ENCODE measurements at places on chromosomes 5 and 9.

DNA sequence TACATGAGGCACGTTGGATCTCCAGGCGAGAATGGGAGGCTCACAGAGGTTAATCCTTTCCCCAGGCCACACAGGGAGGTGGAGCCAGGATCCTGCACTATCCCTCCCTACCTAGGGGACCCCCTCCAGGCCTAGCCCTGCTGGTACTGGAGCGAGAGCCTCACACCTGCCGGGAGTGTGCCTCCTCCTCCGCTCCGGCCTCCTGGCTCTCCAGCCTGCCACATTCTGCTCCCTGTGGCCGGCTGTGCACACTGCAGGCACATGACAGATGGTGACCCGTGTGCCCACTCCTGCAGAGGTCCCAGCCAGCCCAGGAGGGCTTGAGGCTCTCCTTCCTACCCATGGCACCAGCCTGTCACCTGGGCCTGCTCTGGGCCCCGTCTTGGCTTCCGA lies 93.4 kb downstream of the RXRA start:
- no peak for DNase-seq

DNA sequence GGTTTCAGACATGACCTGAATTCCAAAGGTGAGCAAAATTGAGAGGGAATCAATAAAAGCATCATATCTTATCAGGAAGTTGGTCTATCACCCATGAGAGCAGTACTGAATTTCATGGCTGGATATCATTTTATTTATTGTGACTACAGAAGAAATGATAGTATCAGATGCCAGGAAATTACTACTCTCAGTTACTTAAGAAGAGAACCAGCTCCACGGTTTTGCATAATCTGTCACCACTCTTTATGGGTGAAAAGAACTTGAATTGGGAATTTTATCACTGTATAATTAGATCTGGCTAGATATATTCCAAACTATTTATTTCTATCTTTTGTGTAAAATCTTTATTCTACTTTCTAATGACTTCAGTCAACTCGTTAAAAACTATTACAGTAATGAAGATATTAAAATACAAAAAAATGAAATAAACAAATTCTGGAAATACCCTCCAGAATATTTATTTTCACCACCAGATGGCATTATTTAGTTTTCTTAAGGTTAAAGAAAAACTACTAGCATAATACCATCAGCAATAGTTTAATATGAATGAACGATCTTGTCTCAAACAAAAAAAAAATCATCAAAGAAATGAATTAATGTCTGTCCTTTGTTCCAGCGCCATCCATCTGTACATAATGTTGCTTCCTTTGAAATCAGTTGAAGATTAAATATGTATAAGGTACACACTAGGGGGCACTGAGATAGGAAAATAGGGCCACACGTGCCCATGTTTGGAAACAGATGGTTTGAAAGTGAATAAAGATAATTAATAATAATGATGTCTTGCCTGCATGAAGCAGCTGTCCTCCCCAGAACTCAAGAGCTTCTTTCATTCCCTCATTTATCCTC lies 84.7 kb upstream of the SLCO6A1 start:
- no peak for DNase-seq

GRCh38 chr9:81716409-81716808 lies 27.1 kb upstream of the TLE1 start:
- DNase-seq = no peak

- DNase-seq = no peak
Measured at GRCh38 chr5:170538696-170539586, 35.1 kb downstream of the KCNIP1 start.

DNA sequence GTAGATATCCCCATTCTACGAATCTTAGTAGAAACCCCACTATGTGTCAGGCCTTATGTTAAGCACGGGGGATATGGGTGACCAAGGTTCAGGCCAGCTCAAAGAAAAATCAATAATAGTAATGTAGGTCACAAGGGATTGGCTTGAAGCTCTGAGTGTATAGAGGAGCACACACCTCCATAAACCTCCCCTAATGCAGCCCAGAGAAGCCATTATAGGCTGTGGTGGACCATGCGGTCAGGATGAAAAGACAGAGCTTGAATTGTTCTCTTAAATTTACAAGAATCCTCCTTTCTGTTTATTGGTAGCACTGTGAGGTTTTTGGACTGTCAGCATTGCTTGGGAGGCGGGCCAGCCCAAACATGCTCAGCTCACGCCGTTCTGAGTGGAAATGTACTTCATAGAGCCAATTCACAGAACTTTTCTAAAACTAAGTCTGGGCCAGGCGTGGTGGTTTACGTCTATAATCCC lies 9.1 kb downstream of the PDE6A start:
- no peak for DNase-seq

DNA sequence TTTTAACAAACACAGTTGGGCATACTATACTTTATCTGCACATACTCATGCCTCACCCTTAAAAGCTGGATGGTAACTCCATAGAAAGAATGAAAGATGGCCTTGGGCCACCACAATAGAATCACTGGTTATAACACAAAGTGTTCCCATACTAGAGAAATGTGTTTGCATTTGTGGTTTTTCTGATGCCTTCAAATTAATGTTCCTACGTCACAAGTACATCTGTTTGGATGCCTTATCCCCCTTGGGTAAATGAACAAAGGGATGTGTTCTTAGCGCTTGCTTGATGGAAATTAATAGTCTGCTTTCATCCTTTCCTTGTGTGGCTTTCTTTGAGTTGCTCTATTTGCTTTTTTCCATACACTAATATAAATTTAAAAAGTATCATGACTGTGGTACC lies 291.1 kb upstream of the PDE4D start:
- no peak for DNase-seq

GRCh38 chr5:125814119-125814518 lies 609.1 kb upstream of the GRAMD2B start:
- no peak for DNase-seq
